Fibroblast of the aortic adventitia (primary cell): ENCODE measurements at places on chromosomes 2 and 18. TPM values are rescaled to one million over a fixed set of nuclear protein-coding genes. Genes with fewer than 3 reads are reported as not detected.

The TMEM247 gene
- total RNA-seq: not detected in 2 replicates

The CCDC85A gene
- 0.45 and 1.8 TPM in 2 replicates for total RNA-seq

The GLI2 gene
- total RNA-seq: 1.9 and 5.3 TPM in 2 replicates

The ITGA4 gene
- total RNA-seq: 8.9 and 27.6 TPM in 2 replicates

The KIAA2012 gene
- total RNA-seq: not detected in 2 replicates

The CYRIA gene
- total RNA-seq: 0.54 and 5.6 TPM in 2 replicates

The SERPINB10 gene
- not detected in 2 replicates for total RNA-seq

The CDH2 gene
- 38.3 and 64.1 TPM in 2 replicates for total RNA-seq

The DES gene
- 3.3 and 4.7 TPM in 2 replicates for total RNA-seq

The ALLC gene
- not detected in 2 replicates for total RNA-seq

The TSPYL6 gene
- total RNA-seq: 0.25 TPM in 1 of 2 replicates, not detected in the other

The CRACDL gene
- not detected in 2 replicates for total RNA-seq

The ABCG5 gene
- not detected in 2 replicates for total RNA-seq

The MLPH gene
- total RNA-seq: 5.2 and 6.1 TPM in 2 replicates

The ACSL3 gene
- 88.5 and 94.0 TPM in 2 replicates for total RNA-seq

The LIMS3 gene
- 5.6 and 6.1 TPM in 2 replicates for total RNA-seq

The DCDC2C gene
- total RNA-seq: not detected in 2 replicates

The SATB2 gene
- 2.3 and 12.7 TPM in 2 replicates for total RNA-seq

The MYO5B gene
- total RNA-seq: 0.09 and 0.16 TPM in 2 replicates

The MATN3 gene
- 0.82 and 1.1 TPM in 2 replicates for total RNA-seq

The CPLX4 gene
- 0.49 TPM in 1 of 2 replicates, not detected in the other for total RNA-seq

The FKBP1B gene
- 3.5 and 7.9 TPM in 2 replicates for total RNA-seq

The ZNF804A gene
- 4.7 and 12.9 TPM in 2 replicates for total RNA-seq
